SHP77 (cell line): ENCODE measurements at places on chromosomes 7 and 10.

DNA sequence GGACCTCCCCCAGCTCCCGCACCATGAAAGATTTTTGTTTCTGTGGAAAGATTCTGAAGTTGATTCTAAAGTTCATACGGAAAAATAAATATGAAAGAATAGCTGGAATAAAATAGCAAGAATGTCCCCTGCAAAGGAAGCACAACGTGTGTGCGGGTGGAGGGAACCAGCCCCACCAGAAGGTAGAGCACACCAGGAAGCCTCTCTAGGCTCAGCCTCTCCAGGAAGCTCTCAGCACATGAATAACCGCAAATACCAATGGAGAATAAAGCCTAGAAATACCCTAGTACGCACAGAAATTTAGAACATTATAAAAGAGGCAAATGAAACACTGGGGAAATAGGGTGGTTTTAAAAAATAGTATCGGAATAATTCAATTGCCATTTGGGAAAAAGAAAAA is 24.6 kb upstream of the FAM170B start:
- DNase-seq: no peak

DNA sequence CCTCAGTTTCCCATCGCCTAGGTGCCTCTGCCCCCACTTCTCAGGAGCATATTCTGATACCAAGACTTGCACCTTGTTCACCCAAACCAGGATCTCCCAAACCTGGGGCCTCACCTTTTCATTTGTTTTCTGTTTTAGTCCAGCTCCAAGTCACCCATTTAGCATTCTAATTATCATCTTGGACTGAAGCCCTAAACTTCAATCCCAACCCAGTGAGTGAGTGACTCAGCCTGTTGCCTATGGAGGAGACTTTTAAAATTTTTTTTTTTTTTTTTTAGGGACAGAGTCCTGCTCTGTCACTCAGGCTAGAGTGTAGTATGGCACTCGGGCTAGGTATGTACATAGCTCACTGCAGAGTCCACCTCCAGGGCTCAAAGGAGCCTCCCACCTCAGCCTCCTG is 378.9 kb upstream of the AUTS2 start:
- DNase-seq: no peak

DNA sequence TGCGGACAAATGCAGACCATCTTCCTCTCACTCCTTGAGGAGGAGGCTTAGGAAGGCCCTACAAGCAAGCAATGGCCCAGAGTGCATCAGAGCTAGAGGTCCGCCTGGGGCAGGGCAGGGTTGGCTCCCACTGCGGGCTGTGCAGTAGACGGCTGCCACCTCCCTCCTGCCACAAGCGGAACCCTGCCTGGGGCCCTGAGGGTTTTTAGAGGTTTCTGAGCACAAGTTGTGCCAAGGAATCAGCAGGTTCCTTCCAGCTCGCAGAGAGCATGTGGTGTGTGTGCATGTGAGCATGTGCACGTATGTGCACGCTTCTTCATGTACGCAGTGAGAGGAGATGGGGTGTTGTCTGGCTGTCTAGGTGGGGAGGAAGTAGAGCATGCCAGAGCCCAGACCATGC is 25.9 kb upstream of the SMARCD3 start:
- no peak for DNase-seq

DNA sequence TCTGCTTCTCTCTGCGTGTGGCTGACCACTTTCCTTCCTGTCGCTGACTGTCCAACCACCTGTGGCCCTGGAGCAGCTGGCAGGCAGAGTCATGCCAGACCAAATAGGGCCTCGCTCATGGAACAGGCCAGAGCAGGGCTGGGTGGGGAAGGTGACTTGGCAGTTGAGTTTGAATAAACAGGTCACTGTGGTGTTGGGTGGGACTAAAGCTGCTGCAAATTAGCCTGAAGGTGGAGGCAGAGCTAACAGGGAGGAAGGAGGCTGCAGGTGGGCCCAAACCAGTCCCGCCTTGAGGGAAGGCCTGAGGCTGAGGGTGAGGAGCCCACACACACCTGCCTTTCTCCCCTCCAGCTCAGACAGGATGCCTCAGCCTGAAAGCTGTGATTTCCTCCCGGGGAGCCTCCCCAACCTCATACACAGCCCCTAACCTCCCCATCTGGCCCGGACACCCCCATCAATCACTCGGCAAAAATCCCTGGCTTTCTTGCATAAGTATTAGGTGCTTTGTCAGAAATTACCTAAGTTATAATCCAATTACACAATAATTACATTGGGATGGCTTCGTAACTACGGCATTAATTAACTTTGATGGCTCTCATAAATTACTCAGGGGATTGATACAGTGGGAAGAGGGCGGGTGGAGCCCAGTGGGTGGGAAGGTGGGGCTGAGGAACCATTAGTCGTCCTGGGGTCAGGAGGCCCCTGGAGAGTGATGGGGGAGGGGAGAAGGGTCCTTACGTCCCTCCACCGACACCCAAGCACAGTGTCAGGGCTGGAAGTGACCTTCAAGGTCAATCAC is 97.7 kb upstream of the PCBD1 start:
- no peak for DNase-seq

DNA sequence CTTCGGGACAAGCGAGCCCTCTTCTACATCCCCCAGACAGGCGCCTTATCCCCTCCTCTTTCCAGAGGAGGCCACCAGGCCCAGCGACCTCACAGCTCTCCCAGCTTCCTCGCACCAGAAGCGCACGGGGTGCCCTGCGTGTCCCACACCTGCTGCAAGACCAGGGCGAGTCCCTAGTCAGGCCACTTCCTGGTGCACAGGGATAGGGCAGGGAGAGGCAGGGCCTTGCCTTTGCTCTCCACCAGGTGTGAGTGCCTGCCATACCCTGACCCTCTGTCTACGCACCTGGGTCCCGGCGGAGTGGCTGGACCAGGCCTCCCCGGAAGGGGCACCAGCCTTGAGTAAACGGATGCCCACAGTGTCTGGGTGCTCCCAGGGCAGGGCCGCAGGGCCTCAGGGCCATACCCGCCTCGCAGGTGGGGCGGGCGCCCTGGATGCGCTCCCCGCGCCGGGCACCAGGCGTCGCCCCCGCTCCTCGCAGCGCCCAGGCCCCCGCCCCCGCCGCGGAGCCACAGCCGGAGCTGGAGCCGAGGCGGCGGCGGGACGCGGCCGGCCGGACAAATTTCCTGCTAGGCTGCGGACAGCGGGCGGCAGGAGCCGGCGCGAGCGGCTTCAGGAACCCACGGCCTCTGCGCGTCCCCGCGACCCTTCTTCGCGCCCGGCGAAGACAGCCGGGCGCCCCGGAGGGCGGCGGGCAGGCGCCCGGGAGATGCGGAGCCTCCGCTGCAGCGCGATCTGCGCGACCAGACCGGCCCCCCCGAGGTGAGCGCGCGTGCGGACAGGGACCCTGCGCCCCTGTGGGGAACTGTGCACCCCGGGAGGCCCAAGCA is at the start of gene PTPRE:
TSS of gene PTPRE (plus strand) at position 556 of the 830 bp plus-strand sequence. CDS start 133,779 bp downstream, outside the sequence.
- no peak for DNase-seq

DNA sequence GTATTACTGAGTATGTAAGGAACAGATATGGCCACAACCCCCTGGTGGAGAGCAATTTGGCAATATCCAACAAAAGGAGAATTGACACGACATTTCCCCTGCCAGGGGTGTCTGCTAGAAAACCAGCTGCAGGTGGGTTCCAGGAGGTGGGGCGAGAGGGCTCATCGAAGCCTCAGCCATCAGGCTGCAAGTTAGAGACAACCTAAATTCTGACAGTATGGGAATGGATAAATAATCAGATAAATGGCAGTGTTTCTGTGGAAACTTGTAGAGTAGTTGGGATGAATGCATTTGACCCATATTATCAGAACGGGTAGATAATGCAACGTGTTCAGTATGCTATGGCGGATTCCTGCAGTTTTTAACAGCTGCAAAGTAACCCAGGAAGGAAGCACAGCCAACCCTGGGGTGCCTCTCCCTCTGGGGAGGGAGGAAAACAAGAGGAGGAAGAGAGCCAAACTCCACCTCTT is 3.5 kb downstream of the TMEM273 start:
- no peak for DNase-seq

DNA sequence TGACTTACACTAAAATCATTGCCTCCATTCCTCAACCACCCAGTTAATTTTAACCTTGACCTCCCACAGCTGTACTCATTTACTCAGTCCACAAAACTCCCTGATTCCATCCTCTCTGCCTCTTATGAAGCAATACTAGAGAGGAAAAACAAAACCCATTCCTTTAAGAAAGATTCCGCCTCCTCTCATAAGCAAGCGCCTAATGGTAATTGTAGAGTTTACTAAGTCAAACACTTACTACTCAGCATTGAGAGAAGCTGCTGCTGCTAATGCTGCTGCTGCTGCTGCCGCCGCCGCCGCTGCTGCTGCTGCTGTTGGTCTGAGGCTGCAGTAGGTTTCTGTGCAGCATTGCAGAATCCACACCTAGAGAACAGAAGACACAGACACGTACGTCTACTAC is 2.1 kb upstream of the ADD3 start:
- DNase-seq: no peak

- DNase-seq: no peak
These were observed 190.0 kb upstream of the ZWINT start for GRCh38 chr10:56551037-56551436.

GRCh38 chr10:23826421-23826820 is 382.5 kb upstream of the KIAA1217 start:
- no peak for DNase-seq

GRCh38 chr10:119079599-119080520 is 757 bp downstream of the EIF3A start:
- peak; percentile 35 for DNase-seq

DNA sequence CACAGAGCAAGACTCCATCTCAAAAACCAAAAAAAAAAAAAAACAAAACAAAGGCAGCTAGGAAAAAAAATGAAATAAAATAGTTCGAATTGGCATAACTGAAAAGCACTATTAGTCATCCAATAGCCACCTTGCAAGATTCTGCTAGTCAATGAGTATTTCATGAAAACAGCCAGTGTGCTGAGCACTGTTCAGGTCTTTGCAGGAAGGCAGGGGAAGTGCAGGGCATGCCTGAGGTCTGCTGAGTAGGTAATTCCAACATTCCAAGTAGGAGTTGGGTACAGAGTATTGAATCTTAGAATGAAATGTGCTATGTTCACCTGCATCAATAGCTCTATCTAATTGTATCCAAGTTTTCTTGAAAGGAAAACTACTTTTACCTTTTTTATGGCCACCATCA is 22.9 kb downstream of the ABRAXAS2 start:
- DNase-seq: no peak

DNA sequence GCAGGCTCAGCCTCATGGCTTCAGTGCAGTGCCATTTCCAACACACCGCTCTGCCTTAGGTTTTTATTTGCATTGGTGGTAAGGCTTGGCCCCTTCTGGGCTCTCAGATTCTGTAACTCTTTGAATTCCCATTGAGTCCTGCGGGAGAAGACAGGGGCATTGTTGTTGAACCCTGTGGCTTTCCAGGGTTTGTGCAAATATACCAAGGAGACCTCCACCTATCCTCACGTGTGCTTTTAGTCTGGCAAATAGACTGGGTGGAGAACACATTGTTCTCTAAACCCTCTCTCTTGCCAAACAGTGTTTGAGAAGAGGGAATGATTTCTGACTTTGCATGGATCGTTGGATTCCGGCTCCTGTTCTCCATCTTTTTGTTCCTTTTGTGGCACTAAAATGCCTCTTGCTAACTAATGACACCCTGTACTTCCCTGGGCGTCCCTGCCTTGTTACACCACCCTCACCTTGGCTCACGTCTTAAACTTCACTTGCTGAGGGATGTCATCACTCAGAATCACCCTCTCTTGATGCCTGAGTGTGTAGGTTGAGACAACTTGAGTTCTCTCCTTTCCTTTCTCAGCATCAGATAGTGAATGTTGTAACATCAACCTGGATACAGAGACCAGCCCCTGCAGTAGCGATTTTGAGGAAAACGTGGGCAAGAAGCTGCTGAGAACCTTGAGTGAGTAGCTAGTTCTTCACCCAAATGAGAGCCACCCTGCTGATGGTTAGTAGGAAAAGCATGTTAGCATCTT is 40.5 kb downstream of the GOT1 start:
- no peak for DNase-seq

DNA sequence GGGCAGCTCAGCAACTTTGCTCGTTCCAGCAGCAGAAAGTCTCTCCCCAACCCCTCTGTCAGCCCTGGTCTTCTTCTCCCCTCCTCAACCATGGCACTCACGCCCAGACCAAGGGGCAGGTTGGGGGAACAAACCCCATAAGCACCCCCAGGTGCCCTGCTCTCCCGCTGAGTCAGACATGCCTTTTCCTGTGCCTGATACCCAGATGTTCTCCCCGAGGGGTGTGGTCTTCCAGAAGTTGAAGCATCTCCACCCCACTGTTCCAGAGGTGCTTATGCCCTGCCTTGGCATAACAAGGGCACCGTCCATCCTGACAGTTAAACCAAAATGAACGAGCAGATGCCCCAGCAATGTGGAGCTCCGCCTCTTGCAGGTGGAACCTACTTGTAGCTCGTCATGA is 67.1 kb downstream of the C10orf143 start:
- DNase-seq: no peak

DNA sequence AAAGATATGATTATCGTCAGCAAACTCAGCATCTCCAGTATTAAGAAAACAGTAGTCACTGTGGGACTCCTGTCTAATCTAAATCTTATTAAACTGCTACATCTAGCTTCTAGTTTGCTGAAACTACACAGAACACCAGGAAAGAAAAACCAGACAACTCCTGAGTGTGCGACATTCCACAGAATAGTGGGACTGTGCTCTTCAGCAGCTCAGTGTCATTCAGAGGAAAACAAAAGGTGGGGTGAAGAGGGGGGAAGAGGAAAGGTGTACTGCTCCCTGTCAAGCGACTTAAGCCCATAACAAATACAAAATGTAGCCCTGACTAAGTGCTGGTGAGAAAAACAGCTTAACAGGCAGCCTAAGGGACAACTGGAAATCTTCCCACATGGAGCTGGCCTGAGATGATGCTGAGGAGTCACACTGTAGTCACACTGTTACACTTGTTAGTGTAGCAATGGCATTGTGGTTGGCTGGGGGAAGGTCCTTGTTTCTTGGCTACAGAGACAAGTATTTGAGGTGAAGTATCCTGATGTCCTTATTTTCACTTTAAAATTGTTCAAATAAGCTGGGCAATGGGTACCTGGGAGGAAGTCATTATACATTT is 135.5 kb downstream of the USP6NL start:
- DNase-seq: no peak

- DNase-seq: no peak
These were observed 18.9 kb upstream of the DNAJC1 start for GRCh38 chr10:22022257-22023032.

GRCh38 chr10:132886211-132887099 is 55.9 kb downstream of the CFAP46 start:
- DNase-seq: peak; percentile 5

DNA sequence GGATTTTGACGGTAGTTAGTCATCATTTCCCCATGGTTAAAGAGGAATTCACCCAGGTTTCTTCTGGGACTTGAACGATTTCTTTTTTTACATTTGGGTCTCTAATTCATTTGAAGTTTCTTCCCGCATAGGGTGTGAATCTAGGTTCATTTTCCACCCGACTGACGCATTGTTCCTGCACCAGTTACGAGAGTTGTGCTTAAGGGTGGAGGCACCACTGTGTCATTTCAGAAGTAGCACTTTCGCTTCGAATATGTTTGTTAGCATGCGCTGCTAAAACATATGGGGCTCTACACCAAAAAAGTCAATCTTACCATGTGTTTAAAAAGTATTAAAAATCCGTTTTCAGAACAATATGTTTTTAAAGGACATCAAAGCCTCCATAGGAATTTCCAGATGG is 140.3 kb downstream of the VIPR2 start:
- DNase-seq: no peak
